ENCODE measurements at places on chromosomes 4 and X.

DNA sequence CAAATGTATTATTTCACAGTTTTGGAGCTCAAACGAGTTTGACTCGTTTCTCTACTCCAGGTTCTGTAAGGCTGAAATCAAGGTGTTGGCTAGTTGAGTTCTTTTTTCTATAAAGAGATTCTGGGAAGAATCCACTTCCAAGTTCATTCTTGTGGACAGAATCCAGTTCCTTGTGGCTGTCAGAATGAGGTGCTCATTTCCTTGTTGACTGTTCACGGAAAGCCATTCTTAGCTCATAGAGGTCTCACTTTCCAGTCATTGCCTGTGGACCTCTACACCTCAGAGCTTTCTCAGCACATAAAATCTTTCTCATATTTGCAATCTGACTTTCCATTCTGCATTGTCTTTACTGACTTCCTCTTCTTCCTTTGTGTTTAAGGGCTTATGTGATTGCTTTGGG lies 62.9 kb downstream of the SYTL5 start:
- no peak for DNase-seq

- no peak for DNase-seq
Observed at GRCh38 chr4:112766422-112766821, 129.5 kb downstream of the LARP7 start.

DNA sequence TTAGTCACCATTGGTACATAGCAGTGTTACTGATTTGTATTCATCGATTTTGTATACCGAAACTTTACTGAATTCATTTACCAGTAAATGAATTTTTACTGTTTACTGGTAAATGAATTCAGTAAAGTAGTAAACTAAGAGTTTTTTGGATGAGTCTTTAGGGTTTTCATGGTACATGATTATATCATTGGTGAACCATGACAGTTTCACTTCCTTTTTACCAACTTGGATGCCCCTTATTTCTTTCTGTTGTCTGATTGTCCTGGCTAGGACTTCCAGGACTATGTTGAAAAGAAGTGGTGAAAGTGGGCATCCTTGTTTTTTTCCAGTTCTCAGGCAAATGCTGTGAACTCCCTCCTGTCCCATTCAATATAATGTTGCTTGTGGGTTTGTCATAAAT lies 494.9 kb downstream of the GALNTL6 start:
- no peak for DNase-seq

GRCh38 chr4:1809754-1810502 lies 16.8 kb downstream of the FGFR3 start:
- DNase-seq, result peak; percentile 80

GRCh38 chrX:84873176-84873575 lies 130.5 kb upstream of the APOOL start:
- DNase-seq, result no peak

DNA sequence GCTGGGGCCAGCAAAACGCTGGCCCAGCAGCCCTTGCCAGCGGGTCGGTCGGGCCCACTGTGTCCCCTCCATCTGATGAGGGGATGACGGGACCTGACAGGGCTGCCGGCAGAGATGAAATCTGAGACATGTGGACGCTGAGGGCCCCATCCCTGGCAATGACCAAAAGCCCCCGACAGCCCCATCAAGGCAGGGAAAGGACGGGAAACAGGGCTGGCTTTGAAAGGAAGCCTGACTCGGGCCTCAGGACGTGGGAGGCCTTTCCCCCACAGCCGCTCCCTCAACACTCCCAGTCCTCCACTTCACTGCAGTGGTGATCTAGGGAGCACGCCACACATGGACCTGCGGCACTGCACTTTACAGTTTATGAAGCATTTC lies 202.4 kb downstream of the AFAP1 start:
- no peak for DNase-seq

GRCh38 chr4:88765729-88766128 lies 68.1 kb upstream of the NAP1L5 start:
- DNase-seq, result no peak

DNA sequence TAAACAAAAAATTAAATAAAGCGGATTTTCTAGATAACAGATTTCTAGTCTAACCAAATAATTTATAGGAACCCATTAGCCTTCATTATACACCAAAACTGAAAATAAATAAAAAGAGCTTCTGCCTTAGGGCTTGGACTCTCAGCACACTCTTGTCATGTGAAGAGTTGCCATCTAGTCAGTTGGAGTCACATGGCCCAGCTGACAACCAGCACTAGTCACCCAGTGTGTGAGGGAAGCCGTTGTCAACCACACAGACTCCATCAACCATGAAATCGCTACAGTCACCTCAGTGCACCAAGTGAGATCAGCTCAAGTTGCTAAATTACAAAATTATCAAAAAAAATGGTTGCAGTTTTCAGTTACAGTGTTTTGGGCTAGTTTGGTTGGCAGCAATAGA lies 470.0 kb downstream of the GASK1B start:
- no peak for DNase-seq

DNA sequence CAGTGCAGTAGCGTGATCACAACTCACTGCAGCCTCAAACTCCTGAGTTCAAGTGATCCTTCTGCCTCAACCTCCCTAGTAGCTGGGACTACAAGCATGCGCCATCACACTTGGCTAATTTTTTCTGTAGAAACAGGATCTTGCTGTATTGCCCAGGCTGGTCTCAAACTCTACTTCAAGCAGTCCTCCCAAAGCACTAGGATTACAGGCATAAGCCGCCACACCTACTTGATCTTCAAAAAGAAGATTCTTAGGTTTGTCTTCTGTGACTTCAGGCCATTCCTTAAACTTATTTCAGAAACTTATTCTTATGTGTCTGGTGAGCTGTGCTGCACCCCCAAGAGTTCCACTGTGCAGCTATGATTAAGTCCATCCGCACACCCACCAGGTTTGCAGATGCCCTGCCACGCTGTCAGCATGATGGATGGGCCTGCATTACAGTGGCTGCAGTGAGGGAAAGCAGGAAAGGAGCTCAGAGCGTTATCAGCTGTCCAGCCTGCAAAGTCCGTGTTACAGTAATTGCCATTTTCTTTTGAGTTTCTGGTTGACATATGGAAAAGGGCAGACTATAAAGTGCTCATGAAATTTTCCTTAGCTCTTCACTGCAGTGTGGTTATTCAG lies 146.6 kb downstream of the AASDH start:
- no peak for DNase-seq

- DNase-seq, result no peak
Observed at GRCh38 chr4:183182873-183183725, 84.0 kb downstream of the WWC2 start.

DNA sequence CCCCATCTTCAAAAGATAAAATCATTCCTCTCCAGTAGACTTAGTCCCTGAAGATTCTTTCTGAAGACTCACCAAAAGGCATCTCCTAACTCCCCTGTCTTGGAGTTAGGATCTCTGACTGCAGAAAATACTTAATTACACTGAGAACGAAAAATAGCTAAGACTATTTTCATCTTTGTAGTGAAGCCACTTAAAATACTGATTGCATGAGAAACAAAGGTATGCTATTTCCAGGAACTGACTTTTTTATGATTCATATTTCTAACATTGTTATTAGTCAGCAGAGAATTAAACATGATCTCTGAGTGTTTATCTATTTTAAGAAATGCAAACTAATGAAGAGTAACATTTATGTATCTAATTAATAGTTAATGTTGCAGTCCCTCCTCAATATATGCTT lies 71.8 kb upstream of the NR3C2 start:
- no peak for DNase-seq

- DNase-seq, result no peak
Observed at GRCh38 chr4:18041114-18041513, 19.6 kb upstream of the LCORL start.

GRCh38 chr4:2036327-2036726 lies 22.8 kb upstream of the NAT8L start:
- no peak for DNase-seq

DNA sequence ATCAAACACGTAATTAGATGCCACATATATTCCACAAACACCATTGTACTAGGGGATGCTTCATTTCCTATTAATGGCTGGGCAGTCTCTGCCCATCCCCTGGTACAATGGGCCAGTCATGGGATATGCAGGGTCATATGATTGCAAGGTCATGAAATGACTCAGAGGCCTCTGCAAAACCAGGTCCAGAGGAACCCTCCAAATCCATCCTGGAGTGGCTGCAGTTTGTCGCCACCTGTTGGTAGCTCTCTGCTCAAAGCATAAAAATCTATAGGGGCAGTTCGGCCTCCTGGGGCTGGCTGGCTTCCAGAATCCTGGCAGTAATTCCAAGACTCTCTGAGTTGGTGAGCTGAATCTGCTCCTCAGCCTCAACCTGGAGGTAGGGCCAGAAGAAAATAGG lies 22.9 kb upstream of the PUDP start:
- DNase-seq, result no peak

GRCh38 chr4:72489267-72489666 lies 79.8 kb downstream of the ADAMTS3 start:
- DNase-seq, result no peak

DNA sequence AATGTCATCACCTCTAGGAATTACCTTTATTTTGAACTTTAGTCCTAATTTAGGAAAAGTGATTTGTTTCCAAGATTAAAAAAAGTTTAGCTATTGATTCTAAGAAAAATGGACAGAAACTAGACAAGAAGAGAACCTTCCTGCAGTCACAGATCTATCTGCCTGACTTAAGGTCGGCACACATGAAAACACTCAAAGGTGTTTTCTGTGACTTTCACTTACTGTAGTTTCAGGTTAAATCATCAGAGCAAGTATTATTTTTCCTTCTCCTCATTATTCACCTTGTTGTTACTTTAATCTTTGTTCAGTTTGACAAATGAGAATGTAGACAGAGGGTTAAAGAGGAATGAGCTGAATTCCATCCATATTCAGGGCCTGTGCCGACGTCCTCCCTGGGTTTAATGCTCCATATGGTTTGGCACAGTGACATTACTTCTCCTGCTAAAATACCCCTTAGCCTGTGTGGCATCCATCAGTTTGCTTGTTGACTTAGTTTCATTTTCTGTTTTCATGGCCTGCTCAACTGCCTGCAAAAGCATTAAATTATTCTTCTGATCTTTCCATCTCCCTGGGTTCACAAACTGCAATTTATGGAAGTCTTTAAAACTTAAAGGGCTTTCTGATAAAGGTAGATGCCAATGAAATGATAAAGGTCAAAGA lies 352.7 kb downstream of the NKX6-1 start:
- no peak for DNase-seq

- DNase-seq, result no peak
Observed at GRCh38 chr4:137116144-137116543, 416.1 kb downstream of the PCDH18 start.

GRCh38 chrX:142828129-142828528 lies 197.6 kb upstream of the SPANXN4 start:
- no peak for DNase-seq
